Stimulated activated CD4-positive, alpha-beta T cell treated with anti-CD3 and anti-CD28 coated beads, Interleukin-15, amount 100 ng/mL, for 48 hours (primary cell): ENCODE measurements at places on chromosomes 12 and 14.

- no peak for DNase-seq
Observed at GRCh38 chr12:102543494-102544485, 63.4 kb upstream of the IGF1 start.

DNA sequence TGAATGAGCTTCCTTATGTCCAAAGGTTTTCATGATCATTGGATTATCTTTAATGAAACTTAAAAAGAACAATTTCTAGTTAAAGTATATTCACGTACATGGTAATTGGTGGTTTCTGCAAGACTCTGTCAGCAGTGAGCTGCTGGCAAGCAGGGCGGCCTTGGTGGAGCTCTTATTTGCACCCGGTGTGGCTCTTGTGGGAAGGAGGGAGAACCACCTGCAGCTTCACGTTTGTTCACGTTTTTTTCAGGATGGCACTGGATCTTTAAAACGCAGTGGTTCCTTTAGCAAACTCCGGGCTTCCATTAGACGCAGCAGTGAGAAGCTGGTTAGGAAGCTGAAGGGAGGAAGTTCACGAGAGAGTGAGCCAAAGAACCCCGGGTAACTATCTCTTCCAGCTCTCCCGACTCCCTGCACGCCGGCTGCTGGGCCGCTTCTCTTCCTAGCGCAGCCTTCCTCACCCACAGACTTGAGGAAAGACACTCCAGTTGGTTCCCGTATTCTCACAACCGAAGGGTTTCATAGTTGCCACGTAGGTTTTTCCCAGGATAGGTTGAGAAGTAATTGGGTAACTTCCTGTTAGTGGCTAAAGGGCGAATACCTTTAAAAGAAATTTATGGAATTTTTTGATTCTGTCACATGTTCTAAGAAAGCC is 28.3 kb downstream of the XRCC3 start:
- no peak for DNase-seq

DNA sequence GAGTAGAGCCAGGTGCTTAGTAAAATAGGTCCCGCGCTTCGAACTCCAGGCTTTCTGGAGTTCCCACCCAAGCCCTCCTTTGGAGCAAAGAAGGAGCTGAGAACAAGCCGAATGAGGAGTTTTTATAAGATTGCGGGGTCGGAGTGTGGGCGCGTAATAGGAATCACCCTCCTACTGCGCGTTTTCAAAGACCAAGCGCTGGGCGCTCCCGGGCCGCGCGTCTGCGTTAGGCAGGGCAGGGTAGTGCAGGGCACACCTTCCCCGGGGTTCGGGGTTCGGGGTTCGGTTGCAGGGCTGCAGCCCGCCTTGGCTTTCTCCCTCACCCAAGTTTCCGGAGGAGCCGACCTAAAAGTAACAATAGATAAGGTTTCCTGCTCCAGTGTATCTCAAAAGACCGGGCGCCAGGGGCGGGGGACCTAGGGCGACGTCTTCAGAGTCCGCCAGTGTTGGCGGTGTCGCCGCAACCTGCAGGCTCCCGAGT is 3.6 kb downstream of the SSTR1 start:
- DNase-seq, result no peak

- DNase-seq, result no peak
Observed at GRCh38 chr14:61712137-61712536, 16.8 kb downstream of the HIF1A start.

GRCh38 chr14:38004610-38004879 is 203.2 kb upstream of the SSTR1 start:
- no peak for DNase-seq

GRCh38 chr12:65605019-65605418 is 219.3 kb upstream of the HMGA2 start:
- DNase-seq, result no peak

- DNase-seq, result no peak
Observed at GRCh38 chr12:7681535-7681934, 14.0 kb downstream of the GDF3 start.

DNA sequence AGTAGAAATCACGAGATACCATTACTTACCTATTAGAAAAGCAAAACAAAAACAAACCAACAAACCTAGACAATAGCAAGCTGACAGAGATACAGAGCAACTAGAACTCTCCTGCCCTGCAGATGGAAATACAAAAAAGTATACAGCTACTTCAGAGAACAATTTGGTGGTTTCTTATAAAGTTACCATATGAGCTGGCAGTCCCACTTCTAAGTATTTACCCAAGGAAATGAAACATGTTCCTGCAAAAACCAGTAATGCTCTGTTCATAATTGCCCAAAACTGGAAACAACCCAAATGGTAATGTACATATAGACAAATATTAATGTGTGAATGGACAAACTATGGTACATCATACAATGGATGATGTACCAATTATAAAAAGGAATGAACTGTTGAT is 31.7 kb downstream of the FUT8 start:
- DNase-seq, result no peak

DNA sequence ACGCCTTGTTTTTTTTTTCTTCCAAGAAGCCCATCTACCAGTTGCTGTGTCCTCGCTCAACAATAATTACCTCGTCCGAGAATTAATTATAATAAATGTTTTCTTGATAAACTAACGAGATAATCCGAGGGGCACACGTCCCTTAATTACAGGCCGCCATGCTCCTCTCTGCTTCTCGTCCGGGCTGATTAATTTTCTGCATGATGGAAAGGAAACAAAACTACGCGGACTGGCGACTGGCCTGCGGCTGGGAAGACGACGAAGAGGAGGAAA is 2.2 kb downstream of the OTX2 start:
- DNase-seq, result no peak

- DNase-seq, result no peak
Observed at GRCh38 chr12:130920119-130920703, 33.5 kb upstream of the ADGRD1 start.

DNA sequence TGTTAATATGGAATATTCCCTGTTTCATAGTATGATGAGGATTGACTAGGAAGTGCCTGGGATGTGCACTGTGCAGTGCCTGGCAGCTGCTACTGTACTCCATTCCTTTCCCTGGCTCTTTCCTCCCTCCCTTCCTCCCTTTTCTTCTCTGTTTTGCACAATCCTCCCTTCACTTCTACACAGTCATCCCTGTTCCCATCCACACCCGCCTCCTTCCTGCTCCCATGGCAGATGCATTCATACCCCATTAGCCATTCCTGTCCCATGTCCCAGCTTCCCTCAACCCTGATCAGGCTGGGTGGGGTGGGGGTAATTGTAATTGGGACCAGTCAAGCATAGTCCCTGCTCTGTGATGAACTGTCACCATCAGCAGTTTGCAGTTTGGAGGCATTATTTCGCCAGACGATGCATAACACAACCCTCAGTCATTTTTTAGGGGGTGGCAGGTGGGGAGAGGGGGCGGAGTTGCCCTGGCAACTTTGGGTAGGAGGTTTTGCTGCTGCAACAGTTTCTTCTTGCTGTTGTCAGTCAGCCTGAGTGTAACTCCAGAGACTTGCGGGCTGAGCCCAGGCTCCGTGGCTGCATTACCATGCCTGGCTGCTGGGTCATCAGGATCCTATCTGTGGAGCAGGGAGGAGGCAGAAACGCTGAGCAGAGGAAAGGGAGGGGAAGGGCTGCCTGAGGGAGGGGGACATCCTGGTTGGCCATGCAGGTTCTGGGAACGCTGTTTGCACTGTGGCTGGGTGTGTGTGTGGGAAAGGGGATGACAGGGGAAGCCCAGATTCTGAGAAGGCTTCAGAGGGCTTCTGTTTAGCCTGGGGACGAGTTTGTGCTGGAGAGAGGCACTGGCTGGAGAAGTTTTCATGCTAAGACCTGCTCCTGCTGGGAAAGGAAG is 4.1 kb upstream of the KRT84 start:
- no peak for DNase-seq
